ENCODE measurements at places on chromosomes 3 and 15.

GRCh38 chr3:50155891-50156290, 767 bp downstream of the SEMA3F start:
- DNase-seq: no peak

DNA sequence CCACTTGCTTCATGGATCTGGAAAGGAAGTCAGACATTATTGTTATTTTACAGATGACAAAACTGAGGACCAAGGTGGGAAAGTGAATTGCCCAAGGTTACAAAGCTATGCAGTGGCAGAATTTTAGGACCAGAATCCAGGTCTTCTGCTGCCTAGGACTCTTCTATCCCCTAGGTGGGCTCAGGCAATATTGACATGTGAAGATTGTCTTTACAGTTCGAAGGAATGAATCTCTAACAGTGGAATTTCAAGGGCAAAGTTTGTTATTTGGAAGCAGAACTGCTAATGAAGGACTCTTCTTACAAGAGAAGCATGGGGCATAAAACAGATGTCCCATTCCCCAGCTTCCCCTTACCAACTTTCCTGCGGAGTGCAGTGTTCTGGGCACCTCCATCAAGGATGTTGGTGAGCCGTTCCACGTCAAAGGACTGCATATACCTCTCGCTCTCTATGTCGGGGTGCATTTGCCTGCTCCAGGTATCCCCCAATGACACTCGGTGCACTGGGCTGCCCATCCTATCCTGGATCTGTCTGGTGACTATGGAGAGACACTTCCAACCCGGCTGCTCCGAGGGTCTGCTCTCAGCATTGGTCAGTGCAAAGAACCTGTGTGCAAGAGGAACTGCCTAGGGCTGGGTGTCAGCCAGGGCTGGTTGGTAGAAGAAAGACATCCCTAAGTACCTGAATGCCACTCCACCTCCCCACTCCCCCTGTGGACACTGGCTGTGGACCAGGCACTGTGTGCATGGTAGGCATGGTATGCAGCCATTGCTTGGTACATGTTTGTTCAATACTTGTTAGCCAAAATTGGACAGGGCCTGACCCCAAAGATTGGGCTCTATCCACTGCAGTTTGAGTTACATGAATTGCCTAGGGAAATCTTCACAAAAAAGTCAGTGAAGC, 2.1 kb downstream of the ACOX2 start:
- no peak for DNase-seq

DNA sequence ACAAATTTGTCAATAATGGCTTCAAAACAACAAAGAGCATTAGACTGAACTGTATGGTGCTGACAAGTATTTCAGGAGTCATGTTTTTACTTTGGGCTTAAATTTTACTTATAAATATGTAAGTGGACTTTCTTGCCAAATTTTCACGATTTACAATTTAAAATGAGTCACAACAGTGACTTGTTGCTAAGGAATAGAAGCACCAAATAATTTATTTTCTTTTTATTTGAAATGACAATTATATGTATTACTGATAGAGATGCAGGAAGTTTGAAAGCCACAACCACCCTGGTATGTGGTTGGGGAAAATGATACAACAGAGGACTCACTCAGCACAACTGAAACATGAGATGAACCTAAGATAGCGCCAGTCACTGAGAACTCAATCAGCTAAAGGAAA, 90.3 kb downstream of the FMN1 start:
- no peak for DNase-seq

DNA sequence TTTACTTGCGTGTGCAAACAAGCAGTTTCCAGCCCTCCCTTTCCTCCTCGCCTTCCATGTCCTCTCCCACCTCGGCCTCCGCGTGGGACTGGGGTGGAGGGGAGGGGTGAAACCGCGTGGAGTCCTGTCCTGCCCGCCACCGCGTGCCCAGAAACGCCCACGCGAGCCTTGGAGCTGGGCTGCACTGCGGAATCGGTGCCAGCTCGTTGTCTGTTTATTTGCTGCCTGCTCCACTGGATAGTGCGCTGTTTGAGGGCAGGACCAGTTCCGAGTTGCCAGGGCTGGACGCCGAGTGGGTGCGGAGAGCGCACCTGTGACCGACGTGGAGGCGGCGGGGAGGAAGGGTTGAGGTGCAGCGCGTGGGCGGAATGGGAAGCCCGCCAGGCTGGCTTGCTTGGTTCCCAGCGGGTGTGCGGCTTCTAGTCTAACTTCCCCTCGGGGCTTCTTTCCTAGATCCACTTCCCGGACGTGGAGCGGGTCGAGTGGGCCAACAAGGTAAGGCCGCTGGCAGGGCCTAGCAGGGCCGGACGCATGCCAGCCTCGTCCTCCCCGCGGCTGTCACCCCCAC, 17.3 kb downstream of the ESYT3 start:
- no peak for DNase-seq

- no peak for DNase-seq
Observed at GRCh38 chr3:70631716-70632307, 319.4 kb upstream of the MDFIC2 start.

DNA sequence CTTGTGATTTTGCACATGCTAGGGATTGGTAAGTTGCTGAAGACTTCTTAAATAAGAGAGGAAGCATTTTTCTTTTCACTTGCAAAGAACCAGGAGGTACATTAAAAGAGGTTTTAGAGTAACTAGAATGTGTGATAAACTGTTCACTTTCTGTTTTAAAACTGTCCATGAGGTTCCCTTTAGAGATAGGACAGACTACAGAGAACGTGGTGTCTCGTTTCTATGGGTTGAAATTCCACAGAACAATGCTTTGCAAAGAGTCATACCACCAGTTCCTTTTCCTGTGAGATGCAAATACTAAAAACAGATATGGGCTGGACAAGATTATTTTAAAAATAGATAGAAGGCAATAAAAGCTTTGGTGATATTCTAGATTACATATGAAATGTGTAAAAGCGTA, 372.8 kb downstream of the TIGIT start:
- no peak for DNase-seq

DNA sequence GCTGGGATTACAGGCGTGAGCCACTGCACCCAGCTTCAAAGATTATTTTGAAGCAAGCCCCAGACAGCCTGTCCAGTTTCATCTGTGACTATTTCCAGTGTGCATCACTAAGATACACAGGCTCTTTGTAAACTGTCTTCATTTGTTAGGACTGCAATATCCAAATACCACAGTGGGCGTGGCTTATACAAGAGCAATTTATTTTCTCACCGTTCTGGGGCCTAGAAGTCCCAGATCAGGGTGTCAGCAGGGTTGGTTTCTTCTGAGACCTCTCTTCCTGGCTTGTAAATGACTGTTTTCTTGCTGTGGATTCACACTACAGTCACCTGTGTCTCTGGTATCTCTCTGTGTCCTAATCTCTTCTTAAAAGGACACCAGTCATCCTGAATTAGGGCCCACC, 59.7 kb downstream of the RLBP1 start:
- DNase-seq: no peak

DNA sequence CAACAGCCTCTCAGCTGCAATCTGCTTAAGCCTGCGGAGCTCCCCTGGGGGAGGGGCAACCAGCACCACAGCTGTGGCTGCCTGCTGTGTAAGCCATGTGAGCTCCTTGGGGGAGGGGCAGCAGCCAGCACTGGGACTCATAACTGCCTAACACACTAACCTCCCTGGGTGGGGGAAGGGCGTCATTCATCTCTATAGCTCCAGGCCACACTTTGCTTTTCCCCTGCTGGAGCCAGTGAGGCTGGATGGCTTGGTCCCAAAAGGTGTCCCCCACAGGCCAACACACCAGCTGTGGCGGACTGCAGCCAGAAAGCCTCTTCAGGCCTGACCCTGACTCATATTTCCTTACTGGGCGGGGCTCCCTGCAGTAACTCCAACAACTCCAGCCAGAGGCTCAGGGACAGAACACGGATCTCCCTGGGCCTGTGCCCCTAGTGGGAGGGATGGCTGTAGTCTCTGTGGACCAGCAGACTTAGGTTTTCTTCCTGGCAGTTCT, 129.8 kb downstream of the PPM1L start:
- DNase-seq: no peak

DNA sequence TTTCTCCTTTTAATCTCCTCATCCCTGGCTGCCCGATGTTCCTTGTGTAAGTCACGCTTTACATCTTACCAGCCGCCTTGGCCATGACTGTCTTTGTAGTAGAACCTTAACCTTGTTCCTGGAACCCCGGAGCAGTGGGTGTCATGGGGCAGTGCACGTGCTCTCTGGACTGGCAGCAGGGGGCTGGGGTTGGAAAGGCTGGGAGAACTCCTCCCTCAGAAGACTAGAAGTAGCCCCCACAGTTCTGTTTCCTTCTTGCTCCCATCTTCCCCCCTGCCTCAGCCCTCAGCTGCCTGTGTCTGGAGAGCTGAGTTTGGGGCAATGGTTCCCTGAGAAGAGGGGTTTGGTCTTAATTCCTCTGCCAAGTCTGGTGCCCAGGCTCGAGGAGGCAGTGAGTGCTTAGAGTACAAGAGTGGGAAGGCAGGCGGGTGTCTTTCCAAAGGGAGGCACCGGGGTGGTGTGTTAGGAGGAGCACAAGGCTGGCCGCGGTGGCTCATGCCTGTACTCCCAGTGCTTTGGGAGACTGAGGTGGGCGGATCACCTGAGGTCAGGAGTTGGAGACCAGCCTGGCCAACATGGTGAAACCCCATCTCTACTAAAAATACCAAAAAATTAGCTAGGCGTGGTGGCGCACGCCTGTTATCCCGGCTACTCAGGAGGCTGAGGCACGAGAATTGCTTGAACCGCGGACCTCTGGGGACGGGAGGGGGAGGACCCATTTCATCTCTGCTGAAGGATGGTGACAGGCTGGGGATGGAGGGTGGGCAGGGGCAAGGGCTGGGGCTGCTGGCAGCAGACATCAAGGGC, 100.4 kb downstream of the VGLL4 start:
- no peak for DNase-seq

DNA sequence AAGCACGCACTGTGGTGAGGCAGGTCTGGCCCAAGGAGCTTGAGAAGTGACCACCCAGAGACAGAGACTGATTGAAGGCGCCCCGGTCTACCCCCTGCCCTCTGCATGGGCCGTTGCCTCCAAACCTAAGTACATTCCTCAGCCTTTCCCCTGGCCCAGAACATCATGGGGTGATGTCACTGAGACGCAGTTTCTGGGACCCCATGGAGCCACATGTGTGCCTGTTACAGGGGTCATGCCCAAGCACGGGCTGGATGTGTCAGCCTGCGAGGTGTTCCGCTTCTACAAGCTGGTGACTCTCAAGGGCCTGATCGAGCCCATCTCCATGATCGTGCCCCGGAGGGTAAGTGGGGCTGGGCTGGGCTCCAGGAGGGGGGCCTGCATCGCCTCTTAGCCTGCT, 102.2 kb downstream of the ANP32A start:
- DNase-seq: no peak

- DNase-seq: no peak
Observed at GRCh38 chr3:129001806-129002572, 885 bp downstream of the EFCC1 start.

DNA sequence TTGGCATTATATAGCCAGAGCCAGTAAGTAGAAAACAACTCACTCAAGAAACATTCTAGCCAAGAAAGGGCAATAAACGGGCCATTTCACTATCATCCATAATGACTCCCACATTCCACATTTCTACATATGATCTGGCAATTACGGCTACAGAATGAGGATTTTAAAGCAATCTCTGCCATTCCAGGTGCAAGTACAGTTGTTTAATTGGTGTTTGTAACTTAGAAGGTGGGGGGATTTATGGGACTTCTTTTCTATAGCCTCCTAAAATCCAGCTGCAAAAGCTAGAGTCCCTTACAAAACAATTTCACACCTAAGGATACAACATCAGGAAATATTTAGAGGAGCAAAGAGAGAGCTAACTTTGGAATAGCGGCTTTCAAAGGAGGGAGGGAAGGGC, 295.4 kb upstream of the RORA start:
- no peak for DNase-seq

DNA sequence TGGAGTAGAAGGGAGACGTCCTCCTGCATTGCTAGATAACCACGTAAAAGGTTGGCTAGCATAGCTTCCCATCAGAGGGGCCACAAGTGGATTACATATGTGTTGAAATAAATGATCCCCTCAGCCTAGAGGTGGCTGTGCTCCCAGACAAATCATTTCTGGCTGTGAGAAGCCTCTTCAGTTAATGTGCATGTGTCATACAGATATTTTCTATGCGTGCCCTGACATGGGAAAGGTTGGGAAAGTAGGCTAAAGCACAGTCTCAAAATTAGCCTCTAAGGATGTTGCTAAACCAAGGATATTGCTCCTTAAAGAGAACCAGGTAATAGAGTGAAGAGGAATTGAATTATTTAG, 17.8 kb downstream of the USP3 start:
- DNase-seq: no peak

DNA sequence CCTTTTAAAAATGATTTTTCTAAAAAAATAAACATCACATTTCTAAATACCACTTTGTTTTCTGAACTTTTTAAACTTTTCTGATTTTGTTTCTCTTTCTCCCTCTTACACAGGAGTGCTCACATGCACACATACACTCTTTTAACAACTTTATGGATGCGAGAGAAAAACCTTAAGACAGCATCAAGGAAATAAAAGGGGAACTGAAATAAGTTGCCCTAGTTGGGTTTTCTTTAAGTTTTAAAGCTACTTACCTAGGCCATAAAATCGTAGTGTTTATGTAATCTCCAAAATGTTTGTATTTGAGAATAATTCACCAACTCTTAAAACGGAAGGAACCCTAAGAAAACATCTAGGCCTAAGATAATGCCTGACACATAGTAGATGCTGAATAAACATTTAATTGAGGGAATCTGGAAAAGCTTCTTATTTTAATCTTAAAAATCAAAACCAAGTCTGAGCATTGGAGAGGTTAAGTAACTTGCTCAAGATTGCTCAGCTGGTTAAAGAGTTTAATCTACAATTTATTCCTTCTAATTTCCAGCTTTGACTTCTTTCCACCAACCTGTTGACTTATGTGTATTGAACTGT, 1.2 kb upstream of the BBX start:
- no peak for DNase-seq

DNA sequence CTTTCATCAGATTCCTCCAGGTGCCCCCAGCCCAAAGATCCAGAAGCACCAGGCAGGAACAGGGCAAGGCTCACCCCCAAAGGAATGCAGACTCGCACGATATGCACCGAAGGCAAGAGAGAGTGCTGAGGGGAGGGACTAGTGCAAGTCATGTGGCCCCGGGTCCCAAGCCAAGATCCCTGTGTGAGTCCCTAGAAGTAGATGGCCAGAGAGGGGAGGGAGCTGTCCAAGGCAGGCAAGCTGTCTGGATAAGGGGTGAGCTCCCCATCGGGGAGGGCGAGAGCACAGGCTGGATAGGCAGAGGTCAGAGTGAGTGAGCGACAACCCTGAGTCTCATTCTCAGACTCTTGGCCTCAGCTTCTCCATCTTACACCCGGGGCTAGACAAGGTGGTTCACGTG, 171.5 kb upstream of the LINGO1 start:
- DNase-seq: no peak

GRCh38 chr3:181487236-181487978, 224.3 kb upstream of the SOX2 start:
- DNase-seq: no peak

DNA sequence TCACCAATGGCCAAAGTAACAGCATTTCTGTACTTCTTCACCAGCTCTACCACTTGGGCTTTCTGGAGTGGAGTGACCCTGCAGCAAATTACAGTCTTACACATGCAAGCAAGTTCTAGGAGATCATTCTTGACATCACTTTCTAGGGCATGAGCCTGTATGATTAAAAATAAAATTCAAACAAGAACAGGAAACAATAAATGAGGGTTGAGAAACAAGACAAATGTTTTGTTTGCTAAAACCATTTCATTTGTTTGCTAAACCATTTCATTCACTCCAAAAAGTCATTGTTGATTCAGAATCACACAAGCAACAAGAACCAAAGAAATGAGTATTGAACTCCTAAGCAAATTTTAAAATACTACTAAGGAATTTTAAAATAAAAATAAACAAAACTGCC, 220.9 kb downstream of the ATP8B4 start:
- no peak for DNase-seq

GRCh38 chr3:49674497-49674983, 389 bp downstream of the APEH start:
- DNase-seq: no peak
